NCI-H2081 treated with DMSO at 0.1 percent for 48 hours (cell line): ENCODE measurements at places on chromosomes 5 and 9.

DNA sequence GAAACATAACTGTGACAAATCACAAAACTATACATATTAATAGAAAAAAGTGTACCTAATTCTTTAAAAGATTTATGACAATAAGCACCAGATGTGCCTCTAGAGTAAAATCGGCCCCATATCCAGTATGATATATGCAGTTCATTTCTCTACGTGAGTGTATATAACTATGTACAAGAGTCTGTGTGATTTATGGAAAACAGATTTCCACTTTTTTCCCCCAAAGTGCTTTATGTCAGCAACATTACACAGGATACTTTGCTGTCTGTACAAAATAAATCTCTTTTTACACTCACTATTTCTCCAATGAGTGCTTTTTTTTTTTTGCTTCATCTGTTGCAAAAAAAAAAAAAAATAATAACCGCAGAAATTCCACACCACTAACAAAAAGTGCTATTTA is 298.8 kb upstream of the RFX3 start:
- no peak for DNase-seq

- DNase-seq, result no peak
Observed at GRCh38 chr9:119963798-119964372, 594.6 kb upstream of the BRINP1 start.

DNA sequence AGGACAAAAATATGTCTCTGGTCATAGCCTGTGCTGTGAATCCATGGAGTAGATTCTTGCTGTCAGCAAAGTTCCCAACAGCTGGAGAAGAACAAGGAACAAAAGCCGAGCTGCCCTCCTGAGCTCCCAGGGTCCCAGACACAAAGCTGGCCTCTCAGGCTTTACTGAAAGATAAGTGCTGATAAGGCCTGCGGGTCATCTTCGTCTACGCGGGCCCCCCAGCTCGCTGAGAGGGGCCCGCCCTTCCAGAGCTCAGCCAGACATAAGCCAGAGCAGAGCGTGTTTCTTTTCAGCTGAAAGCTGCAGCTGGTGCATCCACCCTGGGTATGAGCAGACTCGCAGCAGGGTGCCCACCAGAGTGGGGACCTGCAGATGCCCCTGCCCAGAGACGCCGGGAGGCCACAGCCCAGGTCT is 84.7 kb downstream of the HSD17B3 start:
- no peak for DNase-seq

GRCh38 chr5:140795259-140795641 is 598 bp downstream of the PCDHA2 start:
- DNase-seq, result no peak

DNA sequence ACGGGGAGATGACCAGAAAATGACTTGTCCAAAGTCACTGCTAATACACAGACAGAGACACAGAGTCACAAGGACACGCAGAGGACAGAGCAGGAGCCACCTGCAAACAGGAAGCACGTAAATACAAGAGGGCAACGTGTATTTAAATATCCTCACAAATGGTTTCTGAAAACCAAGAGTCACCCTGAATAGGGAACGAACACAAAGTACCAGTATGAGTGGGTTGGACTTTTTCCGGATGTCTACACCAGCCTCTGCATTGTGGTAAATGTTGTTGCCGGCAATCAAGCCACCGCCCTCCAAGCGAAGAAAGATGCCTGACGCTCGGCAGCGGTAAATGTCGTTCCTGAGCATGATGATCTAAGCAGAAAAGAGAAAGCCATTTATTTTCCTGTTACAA is 44.5 kb downstream of the FBXO10 start:
- no peak for DNase-seq

GRCh38 chr9:87157366-87158031 is 210.2 kb upstream of the GAS1 start:
- no peak for DNase-seq

DNA sequence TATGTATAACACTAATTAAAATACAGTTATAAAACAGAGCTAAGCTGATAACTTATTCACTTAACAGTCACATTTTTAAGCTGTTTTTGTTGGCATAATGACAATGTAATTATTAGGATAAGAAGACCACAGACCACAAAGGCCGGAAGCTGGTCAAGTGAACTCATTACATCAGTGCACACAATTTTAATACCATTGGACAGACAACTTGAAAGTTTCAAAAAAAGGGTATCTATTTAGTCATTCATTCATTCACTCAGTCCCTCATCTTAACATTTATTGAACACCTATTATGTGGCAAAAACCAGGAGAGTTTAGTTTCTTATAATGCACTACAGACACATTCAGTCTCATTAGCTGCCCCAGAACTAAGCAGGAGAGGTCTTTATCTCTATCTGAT is 11.6 kb downstream of the ERP44 start:
- DNase-seq, result no peak

GRCh38 chr5:159515909-159516415 is 185.7 kb upstream of the IL12B start:
- no peak for DNase-seq

DNA sequence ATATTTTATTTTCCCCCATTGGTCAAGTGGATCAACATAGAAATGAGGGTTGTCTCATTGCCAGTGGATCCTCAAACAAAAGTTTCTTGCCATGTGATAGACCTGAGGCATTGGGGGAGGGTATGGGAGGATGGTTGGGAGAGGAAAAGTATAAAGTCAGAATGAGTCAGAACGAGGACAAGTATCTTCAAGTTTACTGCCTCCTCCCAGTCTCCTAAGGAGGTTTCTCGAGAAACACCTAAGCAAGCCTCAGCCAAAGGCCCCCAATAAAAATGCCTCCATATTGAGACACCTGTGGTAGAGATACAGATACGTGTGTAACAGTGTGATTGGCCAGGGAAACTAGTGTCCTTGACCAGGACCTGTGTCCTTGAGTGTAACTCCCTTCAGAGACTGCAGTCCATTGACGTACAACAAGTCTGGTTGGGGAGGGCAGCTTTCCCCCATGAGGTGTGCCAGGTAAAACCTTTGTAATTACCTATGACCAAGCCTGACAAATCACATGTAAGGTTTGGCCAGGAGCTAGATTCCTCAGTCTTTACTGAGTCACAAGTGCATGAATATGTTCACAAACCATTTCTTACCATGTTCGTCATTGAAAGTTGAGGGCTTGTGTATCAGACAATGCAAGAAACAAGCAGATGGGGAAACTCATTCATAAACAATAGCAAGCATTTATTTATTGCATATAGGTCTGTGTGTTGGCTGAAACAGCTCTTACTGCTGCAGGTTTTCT is 198.6 kb upstream of the SH3GL2 start:
- no peak for DNase-seq

DNA sequence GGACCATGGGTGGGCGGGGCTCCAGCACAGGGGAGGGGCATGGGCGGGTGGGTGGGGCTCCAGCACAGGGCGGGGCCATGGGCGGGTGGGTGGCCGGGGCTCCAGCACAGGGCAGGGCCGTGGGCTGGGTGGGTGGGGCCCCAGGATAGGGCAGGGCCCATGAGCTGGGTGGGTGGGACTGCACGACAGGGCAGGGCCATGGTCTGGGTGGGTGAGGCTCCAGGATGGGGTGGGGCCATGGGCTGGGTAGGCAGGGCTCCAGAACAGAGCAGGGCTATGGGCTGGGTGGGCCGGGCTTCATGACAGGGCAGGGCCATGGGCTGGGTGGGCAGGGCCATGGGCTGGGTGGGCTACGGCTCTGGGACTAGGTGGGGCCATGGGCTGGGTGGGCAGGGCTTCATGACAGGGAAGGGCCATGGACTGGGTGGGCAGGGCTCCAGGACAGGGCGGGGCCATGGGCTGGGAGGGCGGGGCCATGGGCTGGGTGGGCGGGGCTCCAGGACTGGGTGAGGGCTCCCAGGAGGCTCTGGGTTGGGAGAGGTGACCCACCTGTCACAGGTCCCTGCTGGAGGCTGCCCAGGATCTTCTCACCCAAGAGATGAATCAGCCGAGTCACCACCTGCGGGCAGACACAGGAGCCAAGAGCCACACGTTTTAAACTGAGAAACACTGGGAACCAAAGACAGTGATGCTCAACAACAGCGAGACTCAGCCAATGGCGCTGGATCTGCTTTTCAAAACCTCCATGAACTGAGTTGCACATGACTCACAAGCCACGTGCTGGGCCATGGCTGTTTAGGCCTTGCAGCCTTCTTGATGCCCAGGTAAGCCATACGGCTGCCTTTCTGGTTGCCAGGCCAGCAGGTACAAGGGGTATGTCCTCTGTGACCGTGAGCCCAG is 33.6 kb upstream of the NSMF start:
- DNase-seq, result no peak

- DNase-seq, result no peak
Observed at GRCh38 chr5:135615581-135616260, 36.9 kb upstream of the CXCL14 start.

DNA sequence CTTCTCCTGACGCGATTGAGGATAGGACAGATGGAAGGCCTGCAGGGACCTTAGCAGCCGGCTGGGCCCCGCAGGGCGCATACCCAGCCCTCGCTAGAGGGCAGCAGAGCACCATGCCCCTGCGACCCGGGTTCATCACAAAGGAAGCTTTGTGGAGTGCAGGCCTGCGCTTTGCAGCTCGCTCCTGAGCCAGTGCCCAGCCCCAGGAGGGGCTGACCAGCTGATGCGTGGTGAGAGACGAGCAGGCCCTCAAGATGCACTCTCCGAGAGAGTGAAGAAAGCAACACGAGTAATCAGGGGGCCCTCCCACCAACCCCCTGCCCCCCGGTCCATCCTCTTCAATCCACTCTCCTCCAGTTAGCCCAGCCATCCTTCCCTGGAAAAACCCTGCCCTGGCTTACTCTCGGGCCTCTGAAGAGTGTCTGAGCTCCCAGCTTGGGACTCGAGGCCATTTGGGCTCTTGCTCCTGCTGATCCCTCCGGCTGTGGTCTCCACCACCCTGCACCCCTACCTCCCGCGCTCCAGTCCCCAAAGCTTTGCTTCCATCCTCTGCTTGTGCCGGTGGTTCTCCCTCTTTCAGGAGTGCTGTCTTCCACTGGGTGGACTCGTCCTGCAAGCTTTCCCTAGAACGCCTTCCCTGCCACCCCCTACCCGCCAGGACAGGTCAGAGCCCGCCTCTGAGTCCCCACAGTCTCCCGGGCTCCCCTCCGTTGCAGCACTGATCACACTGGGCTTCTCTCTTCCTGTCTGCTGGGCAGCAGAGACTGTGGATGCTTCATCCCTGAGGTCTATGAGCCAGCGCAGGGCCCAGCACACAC is 9.1 kb upstream of the KIF12 start:
- no peak for DNase-seq

DNA sequence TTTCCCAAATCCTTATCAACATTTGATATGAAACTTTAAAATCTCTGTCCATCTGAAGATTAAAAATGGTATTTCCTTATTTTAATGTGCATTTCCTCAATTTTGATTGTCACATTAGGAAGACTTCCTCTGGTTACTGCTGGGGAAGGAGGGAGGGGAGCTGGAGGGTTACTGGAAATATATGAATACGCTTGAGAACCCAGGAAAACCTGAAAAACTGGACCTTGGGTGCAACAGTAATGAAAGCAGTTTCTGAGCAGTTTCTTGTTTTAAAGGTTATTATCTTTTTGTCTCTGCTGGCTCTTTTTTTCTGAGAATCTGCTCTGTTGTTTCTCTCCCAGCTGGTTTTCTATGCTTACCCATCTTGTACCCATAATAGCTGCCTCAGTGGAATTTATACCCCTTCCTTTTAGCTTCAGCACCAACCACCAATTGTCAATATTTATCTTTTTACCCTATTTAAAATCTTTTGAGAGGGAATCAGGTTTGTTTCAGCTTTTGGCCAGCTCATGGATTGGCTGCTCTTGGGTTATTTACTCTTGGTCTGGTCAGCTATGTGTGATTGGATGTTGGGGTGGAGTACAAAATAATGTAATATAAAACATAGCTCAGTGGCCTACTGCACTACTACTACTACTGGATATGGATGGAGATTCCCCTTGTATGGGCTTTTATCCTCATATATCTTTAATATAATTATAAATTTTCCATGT is 67.4 kb downstream of the UNC13B start:
- DNase-seq, result no peak

DNA sequence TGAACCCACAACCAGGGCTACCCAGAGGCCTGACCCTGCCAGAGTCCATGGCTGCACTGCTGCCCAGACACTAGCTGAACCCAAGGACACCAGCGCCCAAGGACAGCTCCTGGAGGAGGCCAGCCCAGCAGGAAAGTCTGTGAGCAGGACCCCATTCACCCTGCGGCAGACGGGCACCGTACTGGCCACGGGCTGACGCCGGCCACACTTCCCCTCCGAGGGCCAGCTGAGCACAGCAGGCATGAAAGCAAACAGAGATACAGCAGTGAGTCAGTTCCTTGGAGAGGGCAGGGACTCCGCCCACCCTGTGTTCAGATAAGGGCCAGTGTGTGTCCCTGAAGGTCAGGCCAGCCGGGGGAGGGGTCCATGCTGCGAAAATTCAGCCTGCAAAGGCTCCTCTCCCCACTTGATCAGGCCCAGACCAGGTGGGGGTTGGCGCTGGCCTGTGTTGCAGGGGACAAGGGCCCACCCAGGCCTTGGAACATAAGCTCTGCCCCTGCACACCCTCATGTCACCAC is 3.2 kb downstream of the RNF208 start:
- DNase-seq, result no peak

DNA sequence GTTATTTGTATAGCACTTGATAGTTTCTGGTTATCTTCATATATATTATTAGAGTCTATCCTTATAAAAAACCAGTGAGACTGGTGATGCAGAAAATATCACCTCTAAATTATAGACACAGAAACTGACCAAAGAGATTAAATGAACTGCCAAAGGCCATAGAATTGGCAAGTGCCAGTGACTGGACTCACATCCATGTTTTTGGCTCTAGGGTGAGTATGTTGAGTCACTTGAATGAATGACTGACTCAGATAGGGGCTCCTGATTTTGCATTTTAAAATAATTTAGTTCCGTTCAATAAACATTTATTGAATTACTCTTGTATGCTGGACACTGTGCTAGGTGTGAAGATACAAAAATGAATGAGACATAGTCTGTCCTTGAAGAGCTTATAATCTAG is 70.7 kb downstream of the NR2F1 start:
- DNase-seq, result no peak

DNA sequence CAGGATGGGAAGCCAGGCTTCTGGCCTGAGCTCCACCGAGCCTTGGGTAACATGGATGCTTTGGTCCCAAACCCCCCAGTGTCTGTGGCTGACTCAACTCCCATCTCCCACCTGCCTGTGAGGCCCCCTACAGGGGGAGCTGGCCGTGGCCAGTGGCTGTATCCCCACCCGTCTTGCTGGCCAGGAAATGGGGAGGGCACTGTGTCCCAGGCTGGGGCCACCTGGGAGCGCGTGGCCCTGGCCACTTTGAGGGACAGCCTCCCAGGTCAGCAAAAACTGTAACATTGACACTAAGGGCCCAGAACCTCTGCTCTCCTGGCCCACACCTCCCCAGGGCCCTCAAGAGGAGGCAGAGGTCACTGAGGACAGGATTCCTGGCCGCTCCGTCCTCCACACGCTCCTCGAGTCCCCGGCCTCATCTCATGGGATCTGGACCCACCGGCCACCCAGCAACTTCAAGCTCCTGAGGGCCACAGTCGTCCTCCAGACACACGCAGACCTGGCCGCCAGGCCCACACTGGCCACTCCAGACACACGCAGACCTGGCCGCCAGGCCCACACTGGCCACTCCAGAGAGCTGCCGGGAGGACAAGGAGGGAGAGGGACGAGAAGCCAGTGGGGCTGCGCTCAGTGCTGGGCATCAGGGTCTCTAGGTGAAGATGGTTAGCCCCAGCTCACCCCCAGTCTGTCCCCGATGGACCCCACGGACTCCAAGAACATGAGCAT is 44.2 kb downstream of the DBH start:
- DNase-seq, result no peak
